H9 (cell line): ENCODE measurements at places on chromosomes 4 and X.

DNA sequence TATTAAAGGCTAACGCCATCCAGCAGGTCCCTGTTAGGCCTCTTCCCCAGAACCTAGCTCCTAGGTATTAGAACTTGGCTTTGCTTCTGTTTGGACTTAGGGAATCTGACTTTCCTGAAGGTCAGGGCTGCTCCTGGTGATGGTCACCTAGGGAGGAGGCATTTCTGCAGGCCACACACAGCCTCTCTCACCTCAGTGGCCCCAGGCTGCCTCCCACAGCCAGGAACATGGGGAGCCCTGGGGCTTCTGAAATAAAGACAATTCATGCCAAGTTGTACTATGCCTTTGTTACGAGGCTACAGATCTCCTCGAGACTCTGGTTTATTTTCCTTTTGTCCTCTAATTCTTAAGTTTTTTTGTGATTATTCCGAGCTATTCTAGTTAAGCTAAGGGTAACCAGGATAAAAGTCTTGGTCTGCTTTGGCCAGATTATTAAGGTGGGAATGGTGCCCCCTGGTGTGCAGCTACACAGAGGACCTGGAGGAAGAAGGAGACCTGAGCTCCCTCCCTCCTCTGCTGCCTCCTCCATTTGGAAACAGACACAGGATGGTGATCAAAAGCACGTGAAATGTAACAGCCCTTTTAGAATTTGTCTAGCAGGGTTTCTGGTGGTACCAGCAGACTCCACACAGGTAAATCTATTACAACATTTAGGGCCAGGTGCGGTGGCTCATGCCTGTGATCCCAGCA, 131.0 kb downstream of the DCLK2 start:
- H3K4me1 ChIP-seq: no peaks in the 10 kb centered on the region
- no peaks in the 10 kb centered on the region for H3K36me3 ChIP-seq
- no peak overlapping the region for H3K27ac ChIP-seq
- no peak overlapping the region for H3K4me3 ChIP-seq

DNA sequence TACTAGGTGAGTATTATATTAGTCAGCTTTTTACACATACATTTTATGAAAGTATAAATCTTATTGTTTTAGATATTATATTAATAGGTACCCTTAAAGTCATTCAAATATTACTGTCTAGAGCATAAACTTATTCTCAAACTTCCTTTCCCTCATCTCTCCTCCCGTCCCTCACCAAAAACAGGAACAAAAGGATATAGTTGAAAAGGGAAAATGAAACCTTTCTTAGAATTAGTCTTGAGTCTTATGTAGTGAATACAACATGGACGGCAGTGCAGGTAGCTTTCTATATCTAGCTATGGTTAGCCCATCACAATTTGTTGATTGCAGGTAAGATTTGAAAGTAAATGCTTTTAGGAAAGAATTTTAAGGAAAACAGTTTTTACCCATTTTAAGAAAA, 65.6 kb downstream of the RBPJ start:
- H3K27ac ChIP-seq: no peak overlapping the region
- no peak overlapping the region for H3K4me3 ChIP-seq
- no peak for DNase-seq
- H3K4me1 ChIP-seq: no peaks in the 10 kb centered on the region

DNA sequence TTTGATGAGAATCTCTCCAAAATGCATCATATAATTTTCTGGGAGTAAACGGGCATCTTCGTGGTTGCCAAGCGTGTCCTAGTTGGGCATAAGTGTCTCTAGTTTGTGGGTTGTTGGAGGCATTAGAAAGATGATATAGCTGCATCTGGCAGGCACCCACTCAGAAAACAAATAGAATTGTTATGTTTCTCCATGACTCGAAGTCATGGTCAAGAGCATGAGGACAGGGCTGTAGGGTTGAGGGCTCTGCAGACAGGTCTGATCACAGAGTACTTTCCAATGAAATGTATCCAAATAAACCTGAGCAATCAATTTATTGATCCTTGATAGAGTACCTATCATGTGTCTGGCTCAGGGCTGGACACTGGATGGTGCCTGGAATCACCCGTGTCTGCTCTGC, 82.7 kb downstream of the SORCS2 start:
- H3K36me3 ChIP-seq: no peaks in the 10 kb centered on the region
- no peak overlapping the region for H3K27ac ChIP-seq
- DNase-seq: no peak
- H3K4me3 ChIP-seq: no peak overlapping the region
- no peaks in the 10 kb centered on the region for H3K4me1 ChIP-seq

DNA sequence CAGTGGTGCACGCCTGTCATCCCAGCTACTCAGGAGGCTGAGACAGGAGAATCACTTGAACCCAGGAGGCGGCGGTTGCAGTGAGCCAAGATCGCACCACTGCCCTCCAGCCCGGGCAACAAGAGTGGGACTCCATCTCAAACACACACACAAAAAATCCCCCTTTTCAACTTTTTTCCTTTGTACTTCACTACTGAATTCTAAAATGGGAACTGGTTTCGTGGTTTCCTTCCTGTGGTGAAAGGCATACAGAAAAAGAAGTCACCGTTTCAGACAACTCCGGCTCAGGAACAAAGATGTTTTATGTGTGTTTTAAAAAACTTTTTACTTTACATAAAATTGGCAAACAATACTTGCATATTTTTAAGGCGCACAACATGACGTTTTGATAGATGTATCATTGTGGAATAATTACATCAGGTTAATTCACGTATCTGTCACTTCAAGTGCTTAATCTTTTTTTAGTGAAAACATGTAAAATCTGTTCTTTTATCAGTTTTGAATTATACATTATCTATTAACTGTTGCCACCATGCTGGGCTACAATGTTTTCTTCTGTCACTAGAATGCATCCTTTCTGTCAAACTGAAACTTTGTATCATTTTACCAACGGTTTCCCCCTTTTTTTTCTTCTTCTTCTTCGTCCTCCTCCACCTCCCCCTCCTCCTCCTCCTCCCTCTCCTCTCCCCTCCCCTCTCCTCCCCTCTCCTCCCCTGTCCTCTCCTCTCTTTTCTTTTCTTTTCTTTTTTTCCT, 186.0 kb downstream of the CRLF2 start:
- no peaks in the 10 kb centered on the region for H3K4me1 ChIP-seq
- no peaks in the 10 kb centered on the region; the same call in 2 of the 3 replicates for H3K36me3 ChIP-seq
- H3K4me3 ChIP-seq: no peak overlapping the region
- no peak overlapping the region for H3K27ac ChIP-seq
- no peak for DNase-seq

DNA sequence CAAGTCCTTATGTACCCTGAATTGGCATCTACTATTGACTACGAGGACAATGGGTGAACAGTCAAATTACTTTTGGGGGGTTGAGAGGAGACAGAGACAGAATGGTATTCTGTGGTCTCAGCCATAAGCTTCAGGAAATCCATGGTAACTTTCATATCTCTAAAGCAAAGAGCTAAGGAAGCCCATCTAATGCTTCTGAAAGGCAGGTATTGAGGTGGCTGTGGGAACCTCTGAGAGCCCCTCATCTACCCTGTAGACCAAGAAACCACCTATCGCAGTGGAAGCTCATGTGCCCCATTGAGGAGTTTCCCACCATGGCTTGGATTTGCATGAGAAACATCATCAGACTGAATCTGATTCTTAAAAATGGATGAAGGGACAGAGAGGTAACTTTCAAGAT, 23.1 kb upstream of the BMP2K start:
- H3K27me3 ChIP-seq: no peaks in the 10 kb centered on the region
- H3K36me3 ChIP-seq: no peaks in the 10 kb centered on the region
- H3K4me3 ChIP-seq: no peak overlapping the region
- no peak for DNase-seq
- H3K4me1 ChIP-seq: no peaks in the 10 kb centered on the region

DNA sequence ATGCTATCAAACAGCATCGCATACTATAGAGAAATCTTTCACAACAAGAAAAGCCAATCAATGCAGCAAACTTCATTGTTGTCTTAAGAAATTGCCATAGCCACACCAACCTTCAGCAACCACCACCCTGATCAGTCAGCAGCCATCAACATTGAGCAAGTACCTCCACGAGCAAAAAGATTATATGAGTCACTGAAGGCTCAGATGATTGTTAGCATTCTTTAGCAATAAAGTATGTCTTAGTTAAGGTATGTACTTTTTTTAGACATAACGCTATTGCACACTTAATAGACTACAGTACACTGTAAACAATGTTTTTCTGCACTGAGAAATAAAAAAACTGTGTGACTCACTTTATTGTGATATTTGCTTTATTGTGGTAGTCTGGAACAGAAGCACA, 37.8 kb upstream of the FUNDC1 start:
- DNase-seq: no peak
- H3K4me3 ChIP-seq: no peak overlapping the region
- H3K27me3 ChIP-seq: no peaks in the 10 kb centered on the region
- peaks cover 5% of the 10 kb centered on the region for H3K36me3 ChIP-seq

DNA sequence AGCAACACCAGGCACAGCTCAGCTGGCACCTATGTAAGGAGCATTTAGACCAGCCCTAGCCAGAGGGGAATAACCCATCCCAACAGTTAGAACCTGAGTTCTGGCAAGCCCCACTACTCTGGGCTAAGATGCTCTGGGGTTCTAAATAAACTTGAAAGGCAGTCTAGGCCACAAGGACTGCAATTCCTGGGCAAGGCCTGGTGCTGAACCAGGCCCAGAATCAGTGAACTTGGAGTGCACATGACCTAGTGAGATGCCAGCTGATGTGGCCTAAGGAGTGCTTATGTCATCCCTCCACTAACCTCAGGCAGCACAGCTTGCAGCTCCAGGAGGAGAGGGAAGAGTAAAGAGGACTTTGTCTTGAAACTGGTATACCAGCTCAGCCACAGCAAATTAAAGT, 7.6 kb upstream of the PRRG3 start:
- H3K4me3 ChIP-seq: no peak overlapping the region
- no peak overlapping the region for H3K27ac ChIP-seq
- DNase-seq: no peak
- H3K4me1 ChIP-seq: no peaks in the 10 kb centered on the region

GRCh38 chrX:137743414-137743813, 177.5 kb downstream of the ZIC3 start:
- H3K27ac ChIP-seq: peak overlapping the region; percentile 11
- peaks cover 4% of the 10 kb centered on the region for H3K36me3 ChIP-seq
- DNase-seq: no peak
- H3K27me3 ChIP-seq: no peaks in the 10 kb centered on the region

DNA sequence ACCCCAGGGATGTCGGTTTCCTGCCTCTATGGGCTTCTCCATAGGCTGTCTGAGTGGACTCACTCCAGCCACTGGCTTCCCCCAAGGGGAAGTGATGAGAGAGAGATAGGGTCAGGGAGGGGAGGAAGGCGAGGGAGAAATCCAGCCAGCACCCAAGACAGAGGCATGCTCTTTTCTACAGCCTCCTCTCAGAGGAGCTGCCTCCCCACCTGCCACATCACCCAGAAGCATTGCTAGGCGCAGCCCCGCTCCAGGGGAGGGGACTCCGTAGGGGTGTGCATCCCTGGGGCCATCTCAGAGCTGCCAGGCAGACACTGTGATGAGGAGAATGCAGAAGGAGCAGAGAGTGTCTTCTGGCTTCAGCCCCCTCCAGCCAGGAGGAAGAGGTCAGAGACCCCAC, 109.5 kb upstream of the NKX1-1 start:
- no peak overlapping the region for H3K27ac ChIP-seq
- H3K36me3 ChIP-seq: no peaks in the 10 kb centered on the region
- H3K4me1 ChIP-seq: no peaks in the 10 kb centered on the region
- no peak overlapping the region for H3K4me3 ChIP-seq

- H3K4me3 ChIP-seq: no peak overlapping the region
- no peak for DNase-seq
- no peak overlapping the region for H3K27ac ChIP-seq
- H3K4me1 ChIP-seq: no peaks in the 10 kb centered on the region
Observed at GRCh38 chr4:67122029-67122428, 423.3 kb downstream of the CENPC start.

- no peaks in the 10 kb centered on the region for H3K27me3 ChIP-seq
- H3K27ac ChIP-seq: no peak overlapping the region
- H3K4me3 ChIP-seq: no peak overlapping the region
- no peaks in the 10 kb centered on the region for H3K4me1 ChIP-seq
- H3K36me3 ChIP-seq: no peaks in the 10 kb centered on the region
- no peak for DNase-seq
Observed at GRCh38 chr4:70559211-70559830, 32.7 kb upstream of the AMBN start.

DNA sequence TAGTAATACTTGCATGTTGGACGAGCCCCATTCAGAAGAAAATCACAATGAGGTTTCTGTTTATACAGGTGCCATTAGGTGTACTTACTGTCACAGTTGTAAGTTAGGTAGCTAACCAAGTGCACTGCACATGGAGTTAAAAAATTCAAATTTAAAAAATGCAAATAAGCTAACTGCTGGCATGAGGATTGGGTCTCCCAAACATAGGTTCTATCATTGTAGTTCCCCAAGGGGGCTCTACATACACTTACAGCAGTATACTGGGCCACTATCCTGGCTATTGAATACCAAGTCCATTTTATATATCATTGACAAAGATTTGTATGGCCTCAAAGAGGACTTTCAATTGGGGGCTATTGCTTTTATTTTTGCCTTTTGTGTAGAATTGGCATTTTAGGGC, 153.4 kb downstream of the FMR1NB start:
- H3K4me3 ChIP-seq: no peak overlapping the region
- no peaks in the 10 kb centered on the region for H3K4me1 ChIP-seq
- no peak overlapping the region for H3K27ac ChIP-seq
- DNase-seq: no peak
- no peaks in the 10 kb centered on the region for H3K27me3 ChIP-seq
- no peaks in the 10 kb centered on the region; the same call in 1 of the 2 replicates for H3K36me3 ChIP-seq

DNA sequence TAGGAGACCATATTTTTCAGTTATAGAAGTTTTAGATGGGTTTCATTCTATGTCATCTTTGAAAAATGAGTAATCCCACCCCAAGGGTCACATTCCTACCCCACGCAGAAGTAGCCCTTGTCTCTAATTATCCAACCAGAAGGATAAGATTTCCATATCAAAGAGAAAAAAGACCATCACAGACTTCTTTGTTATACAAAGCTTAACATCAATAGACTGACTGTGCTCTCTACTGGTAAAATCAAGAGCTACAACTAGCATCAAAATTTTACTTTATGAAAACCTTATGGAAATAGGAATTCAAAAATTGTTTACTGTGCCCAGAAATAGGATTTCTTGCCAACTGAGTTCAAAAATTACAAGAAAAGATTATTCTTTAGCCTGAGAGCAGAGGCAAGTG, 24.9 kb downstream of the TNMD start:
- no peaks in the 10 kb centered on the region for H3K4me1 ChIP-seq
- H3K36me3 ChIP-seq: no peaks in the 10 kb centered on the region
- no peak for DNase-seq

GRCh38 chr4:182604161-182604622, 313.0 kb downstream of the DCTD start:
- H3K27me3 ChIP-seq: no peaks in the 10 kb centered on the region
- peaks cover 9% of the 10 kb centered on the region for H3K36me3 ChIP-seq
- no peaks in the 10 kb centered on the region for H3K4me1 ChIP-seq
- H3K4me3 ChIP-seq: no peak overlapping the region
- DNase-seq: no peak

DNA sequence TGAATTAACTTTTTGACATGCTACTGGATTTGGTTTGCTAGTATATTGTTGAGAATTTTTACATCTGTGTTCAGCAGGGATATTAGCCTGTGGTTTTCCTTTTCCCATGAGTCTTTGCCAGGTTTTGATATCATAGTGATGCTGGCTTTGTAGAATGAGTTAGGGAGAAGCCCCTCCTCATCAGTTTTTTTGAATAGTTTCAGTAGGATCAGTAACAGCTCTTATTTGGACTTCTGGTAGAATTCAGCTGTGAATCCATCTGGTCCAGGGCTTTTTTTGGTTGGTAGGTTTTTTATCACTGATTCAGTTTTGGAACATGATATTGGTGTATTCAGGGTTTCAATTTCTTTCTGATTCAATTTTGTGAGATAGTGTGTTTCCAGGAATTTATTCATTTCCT, 790.4 kb upstream of the GRID2 start:
- no peaks in the 10 kb centered on the region for H3K27me3 ChIP-seq
- no peak for DNase-seq
- H3K36me3 ChIP-seq: peaks cover 25% of the 10 kb centered on the region
- no peak overlapping the region for H3K4me3 ChIP-seq
- H3K27ac ChIP-seq: no peak overlapping the region
- H3K4me1 ChIP-seq: no peaks in the 10 kb centered on the region
